ENCODE measurements at places on chromosomes 1 and 21. TPM values are rescaled to one million over a fixed set of nuclear protein-coding genes. Genes with fewer than 3 reads are reported as not detected.
A peak's percentile ranks its signal among the peaks of the same experiment; 100 is the strongest.

KCNK2 gene
- total RNA-seq, result 4.1 TPM

WDR26 gene
- 63.4 TPM for total RNA-seq

- H3K27ac ChIP-seq, result no peak overlapping the region
- no peak for DNase-seq
- no peak overlapping the region for H3K4me3 ChIP-seq
- H3K36me3 ChIP-seq, result no peaks in the 10 kb centered on the region
Observed at GRCh38 chr1:107867422-107867821, 97.6 kb downstream of the VAV3 start.

DNA sequence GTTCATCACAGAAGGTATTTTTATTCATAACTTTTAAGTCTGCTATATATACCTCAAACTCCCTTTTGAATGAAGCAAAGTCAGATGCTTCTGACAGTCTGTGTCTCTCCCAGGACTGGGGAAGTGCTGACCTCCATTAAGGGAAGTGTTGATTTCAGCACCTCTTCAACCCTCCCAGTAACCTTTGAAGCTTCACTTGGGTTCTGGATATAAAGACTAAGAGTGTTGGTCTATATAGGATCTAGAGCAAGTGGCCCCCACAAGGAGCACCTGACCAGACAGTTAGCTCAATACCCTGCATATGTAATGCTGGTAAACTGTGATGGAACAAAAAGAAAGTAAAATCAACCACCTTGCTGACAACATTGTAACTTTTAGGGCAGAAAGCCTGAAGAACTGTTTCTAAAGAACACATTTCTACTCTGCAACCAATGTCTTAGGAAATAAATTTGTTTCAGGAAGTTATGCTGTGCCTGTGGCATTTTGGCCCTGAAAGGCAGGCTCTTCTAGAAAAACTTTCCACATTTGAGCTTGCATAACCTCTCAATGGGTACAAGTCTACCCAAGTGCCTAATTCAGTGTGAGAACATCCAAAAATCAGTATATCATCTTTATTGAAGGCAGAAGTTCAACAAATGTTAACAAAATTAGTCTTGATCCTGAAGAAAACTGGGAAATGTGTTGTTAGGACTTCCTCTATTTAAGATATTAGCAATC, 865 bp upstream of the PTPN22 start:
- no peaks in the 10 kb centered on the region for H3K27me3 ChIP-seq
- no peaks in the 10 kb centered on the region for H3K4me1 ChIP-seq
- no peaks in the 10 kb centered on the region for H3K36me3 ChIP-seq
- no peak overlapping the region for H3K4me3 ChIP-seq
- no peak overlapping the region for H3K27ac ChIP-seq

GRCh38 chr1:200265881-200266280, 144.0 kb downstream of the ZNF281 start:
- DNase-seq, result no peak
- H3K27me3 ChIP-seq, result no peaks in the 10 kb centered on the region
- no peak overlapping the region for H3K27ac ChIP-seq
- no peaks in the 10 kb centered on the region for H3K4me1 ChIP-seq

GRCh38 chr1:22831729-22832413, 121.2 kb downstream of the EPHB2 start:
- H3K27me3 ChIP-seq, result no peaks in the 10 kb centered on the region
- H3K27ac ChIP-seq, result no peak overlapping the region
- no peaks in the 10 kb centered on the region for H3K36me3 ChIP-seq
- H3K4me1 ChIP-seq, result peaks cover 41% of the 10 kb centered on the region
- H3K4me3 ChIP-seq, result no peak overlapping the region
- peak; percentile 58 for DNase-seq

DNA sequence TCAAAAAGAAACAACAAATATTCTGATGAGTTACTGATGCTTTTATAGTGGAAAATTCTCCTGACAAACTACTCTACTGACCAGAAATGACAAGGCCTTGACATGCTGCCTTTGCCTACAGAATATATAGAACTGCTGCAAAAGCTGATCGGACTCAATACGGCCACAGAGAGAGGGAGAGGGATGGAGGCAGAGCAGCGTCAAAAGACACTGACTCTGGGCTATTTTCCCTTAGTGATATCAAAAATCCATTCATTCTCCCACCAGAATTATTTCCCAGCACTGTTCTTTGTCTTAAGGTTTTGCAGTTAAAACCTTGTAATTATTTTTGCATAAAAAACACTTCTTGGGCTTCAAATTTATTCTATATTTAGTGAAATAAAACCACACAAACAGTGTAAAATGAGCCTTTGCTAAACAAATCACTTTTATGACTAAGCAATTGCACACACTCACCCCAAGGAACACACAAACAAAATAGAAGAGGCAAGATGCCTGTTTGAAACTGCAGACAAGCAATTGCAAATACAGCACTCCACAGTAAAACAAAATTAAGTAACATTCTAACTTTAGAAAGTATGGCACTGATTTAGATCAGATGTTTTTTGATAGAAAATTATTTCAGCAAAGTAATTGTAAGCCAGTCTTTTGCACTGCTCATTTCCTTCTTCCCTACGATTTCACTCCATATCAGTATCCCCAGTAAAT, 1036.4 kb downstream of the ADGRL2 start:
- H3K36me3 ChIP-seq, result no peaks in the 10 kb centered on the region
- no peaks in the 10 kb centered on the region for H3K4me1 ChIP-seq
- H3K27ac ChIP-seq, result no peak overlapping the region
- DNase-seq, result no peak
- H3K27me3 ChIP-seq, result no peaks in the 10 kb centered on the region

DNA sequence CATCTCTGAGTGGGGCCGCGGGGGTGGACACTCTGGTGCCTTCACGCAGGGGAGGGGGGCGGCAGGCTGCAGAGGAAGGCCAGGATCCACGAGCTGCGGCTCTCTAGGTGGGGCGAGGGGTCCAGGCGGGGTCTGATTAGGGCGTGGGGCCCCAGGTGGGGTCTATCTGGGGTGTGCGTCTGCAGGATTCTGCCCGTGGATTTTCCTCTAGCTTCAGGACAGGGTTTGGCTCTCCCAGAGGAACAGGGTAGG, 6.3 kb downstream of the JMJD4 start:
- peaks cover 20% of the 10 kb centered on the region for H3K4me1 ChIP-seq
- H3K27me3 ChIP-seq, result no peaks in the 10 kb centered on the region
- no peak for DNase-seq
- peak overlapping the region; percentile 68 for H3K27ac ChIP-seq
- H3K4me3 ChIP-seq, result peak overlapping the region; percentile 77
